ENCODE measurements at places on chromosomes 12 and 14.
A peak's percentile ranks its signal among the peaks of the same experiment; 100 is the strongest.

DNA sequence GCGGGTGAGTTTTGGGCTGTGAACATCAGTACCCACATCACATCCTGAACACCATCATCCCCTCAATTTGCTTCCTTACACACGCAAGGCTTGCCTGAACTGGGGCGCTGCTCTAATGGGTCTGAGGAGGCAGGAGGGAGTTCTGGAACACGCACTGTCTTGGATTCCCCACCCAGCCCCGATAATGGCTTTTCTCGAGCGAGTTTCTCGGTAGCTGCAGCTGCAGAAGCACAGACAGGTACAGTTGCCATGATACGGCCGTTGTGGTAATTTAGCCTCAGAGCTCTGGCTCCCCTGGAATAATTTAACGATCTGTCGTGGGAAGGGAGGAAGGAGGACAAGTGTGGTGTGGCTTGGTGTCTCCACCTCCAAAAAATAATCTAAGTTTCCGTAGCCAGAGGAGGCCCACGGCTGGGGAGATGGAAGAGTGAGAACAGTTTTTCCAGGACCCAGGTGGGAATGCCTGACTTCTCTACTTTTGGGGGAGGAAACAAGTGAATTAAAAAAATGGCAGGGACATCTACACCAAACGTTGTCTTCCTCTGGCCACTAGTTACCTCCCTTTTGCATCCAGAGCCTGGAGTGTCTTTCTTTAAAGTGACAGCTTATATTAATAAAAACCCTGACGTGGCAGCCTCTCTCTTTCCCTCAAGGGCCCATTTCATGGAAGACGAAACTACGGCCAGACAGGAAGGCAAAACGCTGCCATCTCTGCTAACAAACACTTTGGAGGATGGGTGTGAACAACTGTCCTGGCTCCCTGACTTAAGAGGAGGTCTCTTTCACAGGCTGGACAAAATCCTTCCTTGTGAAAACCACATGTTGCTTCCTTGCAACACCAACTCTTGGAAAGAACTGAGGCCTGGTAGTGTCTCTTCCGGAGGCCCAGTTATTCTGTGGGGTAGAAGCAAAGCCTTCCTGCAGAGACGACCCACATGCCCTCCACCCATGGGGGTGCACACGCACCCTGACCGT lies 84.8 kb downstream of the RBM19 start:
- peak; percentile 42 for DNase-seq

DNA sequence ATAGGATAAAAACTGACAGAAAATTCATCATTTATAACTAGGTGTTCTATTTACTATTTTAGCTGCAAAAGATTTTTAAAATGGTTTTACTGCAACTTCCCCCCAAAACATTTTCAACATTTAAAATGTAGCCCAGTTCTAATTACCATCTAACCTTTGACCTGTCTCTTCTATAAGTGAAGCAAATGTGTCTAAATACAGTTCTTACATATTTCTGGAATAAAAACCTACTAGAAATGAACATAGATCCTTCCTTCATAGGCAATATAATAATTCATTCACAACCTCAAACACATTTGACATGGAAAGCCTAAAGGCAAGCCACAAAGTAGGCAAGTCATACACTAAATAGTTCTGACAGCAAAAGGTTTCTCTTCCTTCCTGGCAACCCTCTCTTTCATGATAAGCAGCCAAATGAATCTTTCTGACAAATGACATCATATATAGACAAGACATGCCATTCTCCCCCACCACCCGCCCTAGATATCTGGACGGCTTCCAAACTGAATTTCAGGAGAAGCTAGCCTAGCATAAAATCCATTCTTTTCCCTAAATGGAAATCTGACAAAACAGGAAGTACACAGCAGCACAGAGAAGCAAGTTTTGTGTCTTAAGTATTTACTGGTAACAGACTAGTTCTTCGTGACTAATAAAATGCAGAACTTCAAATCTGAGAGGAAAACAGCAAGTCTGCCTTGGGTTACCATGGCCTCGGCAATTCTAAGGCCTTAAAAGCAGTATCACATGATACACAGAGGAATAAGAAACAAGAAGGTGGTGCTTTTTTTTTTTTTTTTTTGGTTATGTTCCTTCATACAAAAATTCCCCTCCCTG lies 17.2 kb upstream of the ARID4A start:
- no peak for DNase-seq

GRCh38 chr12:46266869-46267574 lies 1.8 kb downstream of the SLC38A1 start:
- peak; percentile 86 for DNase-seq

- DNase-seq = no peak
These were observed 43.0 kb upstream of the MANSC4 start for GRCh38 chr12:27823038-27823437.

GRCh38 chr12:59036973-59037762 lies 116.9 kb upstream of the LRIG3 start:
- no peak for DNase-seq

- DNase-seq = no peak
These were observed 56.8 kb downstream of the LRFN5 start for GRCh38 chr14:41663473-41663850.

DNA sequence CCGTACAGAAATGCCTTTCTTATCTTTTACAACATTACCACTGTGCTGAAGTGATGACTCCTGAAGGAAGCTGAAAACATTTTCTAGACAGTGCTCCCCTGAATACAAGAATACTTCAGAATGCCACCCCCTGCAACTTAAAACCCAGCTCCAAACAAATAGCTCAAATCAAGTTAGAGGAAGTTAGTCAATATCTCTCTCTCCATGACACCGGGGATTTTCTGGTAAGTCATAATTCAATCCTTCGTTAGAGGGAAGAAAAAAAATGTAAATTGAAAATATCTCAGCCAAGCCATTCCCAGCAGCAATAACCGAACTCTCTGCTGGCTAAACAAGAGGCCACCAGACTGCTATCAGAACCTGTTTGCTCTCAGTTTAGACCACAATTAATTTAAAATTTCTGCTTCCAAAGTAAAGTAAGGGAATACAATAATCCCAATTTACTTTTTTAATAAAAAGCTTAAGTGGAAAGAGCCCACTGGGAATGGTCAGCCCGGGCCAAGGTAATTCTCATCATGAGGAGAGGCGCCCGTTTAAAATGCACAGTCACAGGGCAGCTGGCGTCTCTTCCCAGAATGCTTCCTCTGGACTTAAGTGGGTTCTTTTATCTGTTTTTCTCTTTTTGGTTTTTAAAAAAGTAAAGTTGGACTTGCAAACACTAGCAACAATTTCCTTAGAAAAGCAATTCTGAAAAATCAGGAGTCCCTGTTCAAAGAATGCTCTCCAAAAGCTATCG lies 710.1 kb upstream of the STXBP6 start:
- DNase-seq = no peak

GRCh38 chr12:131882804-131883520 lies 11.5 kb upstream of the ULK1 start:
- no peak for DNase-seq

GRCh38 chr14:30242744-30243143 lies 315.1 kb upstream of the PRKD1 start:
- DNase-seq = peak; percentile 51

GRCh38 chr14:98548071-98548686 lies 723.8 kb downstream of the BCL11B start:
- no peak for DNase-seq

GRCh38 chr14:97571201-97571600 lies 774.0 kb downstream of the VRK1 start:
- DNase-seq = no peak

DNA sequence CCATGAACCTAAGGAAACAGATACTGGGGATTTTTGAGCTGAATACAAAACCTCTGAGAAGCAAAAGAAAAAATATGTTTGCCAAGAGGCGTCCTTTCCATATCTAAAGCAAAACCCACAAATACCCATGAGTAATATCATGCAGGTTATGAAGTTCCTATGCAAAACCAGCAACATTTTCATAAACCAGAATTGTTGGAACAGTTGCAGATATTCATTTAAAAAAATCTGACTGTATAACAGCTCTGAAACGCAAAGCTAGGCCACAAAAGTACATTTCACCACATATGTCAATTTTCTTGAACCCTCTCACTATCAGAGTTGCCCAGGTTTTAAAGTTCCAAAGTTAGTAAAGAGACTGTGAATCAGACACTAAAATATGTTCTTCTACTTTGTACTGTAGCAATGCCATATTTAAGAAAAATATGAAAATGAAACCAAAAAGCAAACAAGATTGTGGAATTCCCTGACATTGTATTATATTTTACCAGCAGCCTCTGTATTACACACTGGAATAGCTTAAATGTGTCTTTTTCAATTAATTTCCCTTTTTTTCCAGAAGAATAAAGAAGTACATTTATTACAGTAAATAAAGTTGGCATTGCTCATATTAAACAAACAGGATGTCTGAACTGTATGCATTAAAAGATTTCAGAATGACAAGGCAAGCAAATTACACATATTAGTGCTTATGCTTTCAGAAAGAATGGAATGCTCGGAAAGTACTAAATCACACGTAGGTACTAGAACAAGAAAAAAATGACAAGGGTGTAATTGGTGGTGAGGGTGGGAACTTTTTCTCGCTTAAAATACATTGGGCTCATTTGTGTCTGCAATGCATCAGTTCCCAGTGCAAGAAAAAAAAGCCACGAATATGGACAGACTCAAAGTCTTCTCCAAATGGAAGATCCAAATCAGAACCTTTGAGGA lies 33.6 kb upstream of the HIF1A start:
- no peak for DNase-seq

DNA sequence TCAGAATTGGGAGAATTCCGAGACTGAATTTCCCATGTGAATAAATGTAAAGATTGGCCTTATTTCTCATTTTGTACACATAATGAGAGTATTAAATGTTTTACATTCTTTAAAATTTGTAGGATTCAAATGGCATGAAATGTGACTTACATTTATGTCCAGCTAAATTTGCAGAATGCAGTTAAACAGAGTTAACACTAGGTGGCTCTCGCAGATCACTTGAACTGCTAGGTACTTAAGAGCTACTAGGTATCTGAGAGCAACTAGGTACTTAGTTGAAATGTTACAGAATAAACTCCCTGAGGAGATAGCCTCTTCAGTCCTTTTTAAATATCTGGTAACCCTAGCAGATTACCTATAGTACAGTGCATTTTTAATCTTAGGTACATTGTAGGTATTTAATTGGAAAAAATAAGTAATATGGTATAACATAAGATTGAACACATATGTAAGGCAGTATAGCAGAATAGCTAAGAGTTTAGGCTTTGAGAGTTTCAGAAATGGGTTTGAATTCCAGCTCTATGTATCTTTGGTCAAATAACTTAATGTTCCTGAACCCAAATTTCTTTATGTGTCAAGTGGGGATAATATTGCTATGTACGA lies 73.8 kb downstream of the KIAA0586 start:
- peak; percentile 50 for DNase-seq

- no peak for DNase-seq
These were observed 273.4 kb downstream of the FOXN3 start for GRCh38 chr14:89143595-89143994.

GRCh38 chr12:45350861-45351260 lies 135.0 kb downstream of the ANO6 start:
- no peak for DNase-seq

DNA sequence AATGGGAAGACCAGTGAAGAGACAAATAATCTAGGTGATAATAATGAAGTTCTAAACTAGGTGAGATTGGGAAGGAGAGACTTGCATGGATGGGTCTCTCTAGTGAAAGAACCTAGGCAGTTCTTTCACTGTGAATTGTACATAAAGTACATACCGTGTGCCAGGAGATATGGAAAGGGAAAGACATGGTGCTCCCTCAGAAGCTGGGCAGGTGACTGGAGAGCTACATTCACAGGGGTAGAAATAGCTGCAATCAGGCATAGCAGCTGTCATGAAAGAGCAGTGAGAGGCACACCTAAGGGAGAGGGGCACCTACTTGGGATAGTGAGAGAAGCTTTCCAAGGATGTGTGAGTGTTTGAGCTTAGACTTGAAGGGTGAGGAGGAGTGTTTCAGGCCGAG lies 9.3 kb downstream of the STK38L start:
- DNase-seq = no peak

DNA sequence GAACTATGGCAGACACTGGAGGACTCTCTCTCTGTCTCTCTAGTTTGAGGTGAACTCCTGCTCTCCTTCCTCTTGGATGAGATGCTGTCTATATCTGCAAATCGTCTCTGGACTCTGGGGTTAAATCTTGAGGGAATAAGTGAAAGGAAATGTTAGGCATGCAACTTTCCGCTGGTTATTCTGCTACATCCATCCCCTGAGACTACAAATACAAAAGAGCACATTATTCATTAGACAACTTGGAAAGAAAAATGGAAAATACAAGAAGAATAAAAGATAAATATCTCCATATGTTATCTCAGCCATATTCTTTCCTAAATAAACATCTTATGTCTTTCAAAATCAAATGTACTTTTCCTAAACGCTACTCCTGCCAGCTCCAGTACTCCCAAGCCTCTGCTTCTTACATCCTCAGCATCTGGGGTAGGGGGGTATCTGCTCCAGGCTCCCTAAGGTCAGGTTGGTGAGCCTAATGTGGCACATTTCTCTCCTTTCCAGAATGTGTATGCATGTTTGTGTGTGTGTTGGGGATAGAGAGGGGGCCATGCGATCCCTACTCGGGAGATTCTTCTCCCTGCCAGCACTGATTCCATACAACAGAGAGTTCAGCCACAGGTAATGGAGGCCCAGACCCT lies 102.9 kb upstream of the FSCB start:
- no peak for DNase-seq

- DNase-seq = no peak
These were observed 59.7 kb downstream of the GTF2A1 start for GRCh38 chr14:81161088-81161487.

DNA sequence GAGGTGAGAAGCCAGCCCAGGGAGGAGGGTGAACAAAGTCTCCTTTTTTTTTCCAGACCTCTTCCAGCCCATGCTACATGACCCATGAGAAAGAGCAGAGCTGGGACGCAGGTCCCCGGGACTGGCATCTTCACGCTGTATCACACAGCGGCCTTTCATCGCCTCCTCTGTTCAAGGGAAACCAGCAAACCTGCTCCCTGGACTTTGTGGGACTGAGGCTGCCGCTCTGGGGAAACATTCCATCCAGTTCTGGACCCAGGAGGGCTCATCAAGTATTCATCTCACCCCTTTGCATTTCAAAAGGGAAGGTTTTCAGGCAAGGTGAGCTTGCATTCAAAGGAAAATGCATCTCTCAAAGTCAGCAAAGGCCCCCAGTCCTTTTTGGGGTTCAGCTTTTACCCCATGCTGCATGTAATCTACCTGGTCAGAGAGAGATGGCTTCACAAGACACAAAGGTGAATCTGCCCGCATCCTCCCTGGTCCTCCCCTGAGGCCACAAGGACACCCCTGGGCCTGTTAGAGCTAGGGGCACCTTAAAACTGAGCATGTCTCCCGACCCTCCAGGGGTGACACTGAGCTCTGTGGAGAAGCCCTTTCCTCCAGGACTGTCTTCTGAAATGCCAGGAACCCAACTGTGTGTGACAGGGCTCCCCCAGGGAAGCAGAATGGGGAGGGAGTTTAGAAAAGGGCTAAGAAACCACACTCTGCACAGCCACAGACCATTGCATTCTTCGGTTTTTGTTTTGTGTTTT lies 21.2 kb upstream of the MEG3 start:
- DNase-seq = no peak

Data from NCI-H146 (cell line).